Stimulated activated CD4-positive, alpha-beta T cell treated with anti-CD3 and anti-CD28 coated beads, Interleukin-1b, Interleukin-23, amount 100 ng/mL, for 24 hours (primary cell): ENCODE measurements at places on chromosomes 5 and 9.

DNA sequence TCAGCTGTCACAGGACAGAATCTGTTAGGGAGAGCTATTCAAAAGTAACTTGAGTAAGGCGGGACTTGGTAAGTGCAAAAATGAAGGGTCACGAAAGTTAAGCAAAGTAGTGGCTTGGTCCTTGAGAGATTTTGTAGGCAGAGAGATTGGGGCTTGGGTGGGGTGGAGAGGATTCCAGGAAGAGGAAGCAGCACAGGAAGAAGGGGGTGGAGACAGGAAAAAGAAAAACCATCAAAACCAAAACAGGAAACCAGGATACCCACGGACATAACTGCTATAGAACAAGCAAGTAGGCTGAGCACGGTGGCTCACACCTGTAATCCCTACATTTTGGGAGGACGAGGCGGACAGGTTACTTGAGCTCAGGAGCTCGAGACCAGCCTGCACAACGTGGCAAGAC is 3.7 kb downstream of the ROPN1L start:
- no peak for DNase-seq

DNA sequence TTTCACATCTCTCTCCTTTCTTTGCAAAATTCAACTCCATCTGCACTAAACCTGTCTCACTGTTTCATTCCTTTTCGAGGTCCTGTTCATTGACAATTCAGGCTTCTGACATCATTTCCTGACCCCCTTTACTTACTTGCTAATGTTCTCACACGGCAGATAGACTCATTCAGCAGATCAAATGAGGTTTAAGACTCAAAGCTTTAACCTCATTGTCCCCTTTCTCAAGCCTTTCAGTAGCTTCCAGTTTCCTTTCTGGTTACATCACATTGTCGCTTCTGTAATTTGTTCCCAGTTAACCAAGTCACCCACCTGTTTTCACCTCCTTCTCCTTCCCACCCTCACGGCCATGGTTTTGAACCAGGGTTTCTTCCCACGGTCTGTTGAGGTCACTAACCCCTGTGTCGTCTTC is 143.4 kb upstream of the OTULINL start:
- DNase-seq = no peak

DNA sequence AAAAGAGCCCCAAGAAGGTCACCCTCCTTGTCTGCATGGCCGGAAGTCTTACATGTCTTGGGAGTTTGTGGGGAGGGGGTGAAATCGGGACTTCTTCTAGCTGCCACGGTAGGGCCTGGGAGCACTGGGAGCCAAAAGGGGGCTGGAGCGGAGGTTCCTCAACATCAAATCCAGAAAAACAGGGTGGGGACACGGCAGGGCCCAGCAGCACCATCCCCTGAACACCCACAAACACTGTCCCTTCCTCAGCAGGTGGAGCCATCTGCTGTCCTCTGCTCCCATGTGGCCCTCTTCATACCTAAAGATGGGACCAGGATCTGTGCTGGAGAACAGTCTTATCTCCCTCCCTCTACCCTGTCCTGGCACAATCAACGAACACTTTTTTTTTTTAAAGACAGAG is 2.7 kb downstream of the TERT start:
- DNase-seq = no peak

DNA sequence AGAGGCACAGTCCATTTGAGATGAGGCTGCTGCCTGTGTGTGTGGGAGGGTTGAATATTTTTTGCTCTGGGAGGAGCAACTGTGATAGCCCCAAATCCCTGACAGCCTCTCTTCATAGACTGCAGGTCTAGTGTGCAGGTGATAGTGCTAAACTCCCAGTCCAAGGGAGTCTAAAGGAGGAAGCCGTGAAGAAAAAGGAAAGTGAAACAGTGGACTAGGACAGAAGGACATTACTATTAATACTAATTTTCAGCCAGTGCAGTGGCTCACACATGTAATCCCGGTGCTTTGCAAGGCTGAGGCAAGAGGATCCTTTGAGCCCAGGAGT is 295.0 kb downstream of the PDE4D start:
- no peak for DNase-seq

GRCh38 chr5:125673359-125673950 is 749.8 kb upstream of the GRAMD2B start:
- DNase-seq = no peak

DNA sequence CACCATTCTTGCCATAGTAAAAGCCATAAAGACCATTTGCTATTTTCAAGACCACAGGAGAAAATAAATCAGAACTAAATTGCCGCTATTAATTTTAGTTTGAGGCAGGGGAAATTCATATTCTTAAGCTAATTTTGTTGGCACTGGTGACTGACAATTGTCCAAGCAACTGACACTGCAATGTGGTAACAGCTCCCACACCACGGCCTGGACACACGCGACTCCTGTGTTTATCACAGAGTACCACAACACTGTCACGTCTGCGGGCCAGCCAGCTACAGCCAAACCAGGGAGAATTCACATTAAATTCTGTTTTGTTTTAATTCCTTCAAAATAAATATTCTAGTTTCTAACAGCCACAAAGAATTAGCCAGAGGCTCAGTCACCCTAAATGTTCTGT is 481.9 kb downstream of the CTNND2 start:
- no peak for DNase-seq

DNA sequence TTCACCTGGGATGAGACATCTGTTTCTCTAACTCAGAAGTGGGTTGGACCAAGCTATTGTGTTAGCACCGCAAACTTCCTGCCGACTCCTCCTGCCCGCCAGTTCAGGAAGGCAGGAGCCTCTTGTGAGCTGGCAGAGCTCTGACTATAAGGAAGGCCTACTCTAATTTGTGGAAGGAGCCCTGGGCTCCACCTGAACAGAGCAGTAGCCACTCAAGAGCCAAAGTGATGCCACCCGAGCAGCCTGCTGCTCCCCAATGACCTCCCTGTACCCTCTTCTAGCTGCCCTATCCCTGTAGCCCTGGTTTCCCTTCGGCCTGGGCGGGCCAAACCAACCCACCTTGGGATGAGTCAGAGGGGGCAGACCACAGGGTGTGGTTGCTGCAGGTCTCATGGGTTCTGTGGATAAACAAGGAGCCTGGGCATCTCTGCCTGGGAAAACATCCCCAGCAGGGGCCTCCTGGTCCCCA is 81.6 kb downstream of the PSD2 start:
- DNase-seq = no peak

DNA sequence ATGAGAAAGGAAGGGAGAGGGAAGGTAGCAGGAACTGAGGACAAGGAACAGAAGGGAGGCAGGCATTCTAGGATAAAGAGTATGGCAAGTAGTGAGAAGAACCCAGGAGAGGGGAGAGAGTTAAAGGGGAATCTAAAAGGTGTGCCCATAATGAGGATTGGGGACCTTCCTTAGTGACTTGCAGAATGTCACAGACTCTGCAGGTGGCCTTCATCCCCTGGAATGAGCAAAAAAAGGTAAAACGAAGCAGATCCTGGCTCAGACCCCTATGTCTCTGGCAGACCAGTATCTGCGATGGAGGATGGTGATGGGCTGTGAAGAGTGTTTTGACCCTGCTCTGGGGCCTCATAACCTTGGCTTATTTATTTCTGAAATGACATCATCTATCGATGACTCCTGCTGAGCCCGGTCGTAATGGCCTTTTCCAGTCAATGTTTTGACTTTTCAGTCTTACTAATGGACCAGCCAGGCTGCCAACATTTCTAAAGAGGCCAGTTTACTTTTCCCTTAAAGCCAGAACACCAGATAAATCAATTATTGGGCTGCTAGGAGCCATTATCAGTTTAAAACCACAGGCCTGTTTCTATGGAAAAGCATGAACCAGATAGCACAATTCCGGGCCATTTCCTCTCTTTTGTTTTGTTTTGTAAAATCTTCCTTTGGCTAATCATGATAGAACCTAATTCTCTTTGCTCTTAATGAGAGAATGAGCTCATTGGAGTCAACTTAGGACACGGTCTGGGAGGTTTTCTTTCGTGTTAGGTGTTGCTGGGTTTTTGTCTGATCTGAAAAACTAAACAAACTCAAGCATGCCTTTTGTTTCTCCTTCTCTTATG is 3.1 kb downstream of the TMOD1 start:
- no peak for DNase-seq

- DNase-seq = no peak
Observed at GRCh38 chr5:55063220-55063863, 39.1 kb upstream of the GZMA start.

GRCh38 chr5:9149988-9150387 is 395.9 kb downstream of the SEMA5A start:
- no peak for DNase-seq

DNA sequence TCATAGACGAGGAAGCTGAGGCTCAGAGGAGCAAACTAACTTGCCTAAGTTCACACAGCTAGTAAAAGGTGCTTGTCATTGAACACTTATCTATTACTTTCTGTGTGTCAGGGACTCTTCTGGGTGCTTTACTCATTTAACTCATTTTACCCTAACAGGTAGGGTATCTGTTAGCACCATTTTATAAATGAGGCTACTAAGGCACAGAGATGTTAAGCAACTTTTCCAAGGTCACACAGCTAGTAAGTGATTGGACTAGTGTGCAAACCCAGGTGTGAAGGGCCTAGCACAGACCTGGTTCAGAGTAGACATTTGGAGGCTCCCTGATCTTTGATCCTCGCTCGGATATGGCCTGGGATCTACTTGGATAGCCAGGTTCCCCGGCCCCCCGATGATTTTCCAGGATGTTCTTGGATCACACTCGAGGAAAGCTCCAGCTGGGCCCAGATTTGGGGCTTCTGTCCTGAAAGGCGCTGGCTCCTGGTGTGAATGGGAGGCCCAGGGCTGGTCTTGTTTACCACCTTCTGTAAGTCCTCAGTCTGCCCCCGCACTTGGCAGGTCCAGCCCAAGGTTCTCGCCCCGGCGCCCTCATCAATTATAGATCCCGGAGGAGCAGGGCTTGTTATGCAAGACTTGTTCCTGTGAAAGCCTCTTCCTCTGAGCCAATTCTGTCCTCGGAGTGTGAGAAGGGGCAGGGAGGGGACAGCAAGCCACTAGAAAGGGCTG is 37.5 kb downstream of the GSN start:
- no peak for DNase-seq

DNA sequence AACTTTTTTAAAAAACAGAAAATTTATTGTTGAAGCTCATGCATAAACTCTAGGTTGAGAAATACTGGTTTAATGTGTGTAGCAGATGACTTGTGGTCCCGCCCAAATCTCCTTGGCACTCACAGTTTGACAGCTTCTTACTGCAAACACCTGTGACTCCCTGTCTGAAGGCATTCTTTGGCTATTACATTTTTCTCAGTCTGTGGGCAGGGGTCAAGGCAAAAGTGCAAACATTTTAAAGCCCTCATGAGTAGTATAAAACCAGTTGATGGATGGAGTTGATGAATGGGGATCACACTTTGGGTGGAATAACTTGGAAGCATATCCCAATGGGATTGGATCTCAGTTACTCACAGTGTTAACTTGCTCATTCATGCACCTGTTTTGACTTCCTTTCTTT is 1007.0 kb upstream of the NUDT12 start:
- DNase-seq = no peak

- DNase-seq = no peak
Observed at GRCh38 chr5:114316167-114316566, 45.7 kb upstream of the KCNN2 start.

- no peak for DNase-seq
Observed at GRCh38 chr9:92807757-92808725, 43.4 kb upstream of the BICD2 start.

DNA sequence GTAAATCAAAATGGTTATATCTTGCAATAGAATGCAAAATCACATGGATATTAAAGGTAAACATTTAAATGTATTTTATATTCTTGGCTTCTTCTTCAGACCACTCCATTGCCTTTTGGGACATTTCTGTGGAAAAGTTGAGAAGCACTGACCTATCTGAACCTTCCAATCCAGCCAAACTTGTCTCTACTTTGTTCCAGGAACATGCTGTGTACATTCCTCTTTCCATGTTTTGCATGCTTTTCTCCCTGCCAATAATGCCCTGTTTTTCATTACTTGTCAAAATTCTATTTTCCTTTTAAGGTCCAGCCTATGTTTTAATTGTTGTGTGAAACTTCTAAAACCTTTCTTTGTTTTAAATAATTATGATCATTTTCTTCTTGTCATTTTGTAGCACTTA is 28.3 kb downstream of the JAK2 start:
- no peak for DNase-seq

- no peak for DNase-seq
Observed at GRCh38 chr5:39995990-39996389, 571.2 kb upstream of the DAB2 start.

DNA sequence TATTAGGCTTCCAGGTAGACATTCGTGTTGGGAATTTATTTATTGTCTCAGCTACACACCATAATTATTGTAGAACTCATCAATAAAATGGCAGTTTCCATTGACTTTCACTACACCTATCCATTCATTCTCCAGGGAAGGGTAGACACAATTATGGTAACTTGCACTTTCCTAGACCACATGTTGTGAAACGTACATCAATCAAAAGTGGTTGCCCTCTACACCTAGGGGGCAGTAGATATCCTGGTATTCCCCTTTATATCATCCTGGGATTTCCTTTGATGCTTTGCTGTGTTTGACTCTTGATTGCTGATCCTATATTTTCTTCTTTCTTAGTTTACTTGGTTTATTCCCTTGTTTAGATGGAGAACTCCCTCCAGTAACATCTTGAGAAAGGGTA is 47.9 kb downstream of the ADGRV1 start:
- DNase-seq = no peak

GRCh38 chr9:86809759-86810367 is 137.4 kb downstream of the GAS1 start:
- no peak for DNase-seq

GRCh38 chr5:161042443-161042842 is 190.4 kb upstream of the ATP10B start:
- DNase-seq = no peak

DNA sequence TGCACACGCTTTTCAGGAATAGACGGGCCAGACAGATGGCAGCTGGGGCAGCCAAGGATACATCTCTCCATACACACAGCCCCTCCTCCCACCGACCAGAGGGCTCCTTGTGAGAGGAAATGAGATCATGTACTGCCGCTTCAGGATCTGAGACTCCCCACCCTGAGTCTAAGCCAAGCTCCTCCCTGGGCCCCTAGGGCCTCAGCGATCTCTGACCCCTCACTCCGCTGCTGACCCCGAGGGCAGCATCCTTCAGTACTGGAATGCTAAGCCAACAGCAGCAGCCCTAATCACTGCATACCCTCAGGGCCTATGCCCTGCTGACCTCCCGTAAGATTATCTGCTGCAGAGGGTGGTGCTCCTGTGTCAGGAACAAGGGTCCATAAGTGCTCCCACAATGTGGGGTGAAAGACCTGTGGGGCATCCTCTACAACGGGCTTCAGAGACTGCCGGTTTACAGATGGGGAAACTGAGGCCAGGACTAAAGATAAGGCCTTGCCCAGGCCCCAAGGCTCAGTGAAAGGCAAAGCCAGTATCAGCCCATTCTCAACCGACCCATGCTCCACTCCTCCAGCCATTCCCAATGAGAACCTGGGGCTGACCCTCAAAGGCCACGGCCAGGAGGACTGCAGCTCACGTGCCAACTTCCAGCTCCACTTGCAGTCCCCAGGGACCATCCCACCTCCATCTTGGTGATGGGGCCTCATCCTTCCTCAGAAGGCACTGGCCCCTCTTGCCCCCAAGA is 37.5 kb downstream of the BICD2 start:
- DNase-seq = no peak

DNA sequence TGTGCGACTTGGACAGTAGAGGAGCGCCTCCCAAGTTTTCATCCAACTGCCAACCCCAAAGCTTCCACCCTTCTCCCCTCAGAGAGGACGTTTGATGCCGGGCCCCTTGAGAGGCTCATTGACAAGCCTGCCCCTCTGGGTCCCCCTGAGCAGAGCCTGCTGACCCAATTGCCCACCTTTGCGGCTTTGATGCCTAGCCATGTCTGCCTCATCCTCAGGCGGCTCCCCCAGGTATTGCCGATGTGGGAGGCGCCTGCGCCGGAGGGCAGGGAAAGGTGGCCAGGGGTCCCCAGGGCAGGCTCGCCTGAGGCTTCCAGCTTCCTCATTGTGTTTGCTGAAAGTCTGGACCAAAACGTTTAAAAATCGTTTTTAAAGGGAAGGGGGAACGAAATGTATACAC is 1.4 kb downstream of the ODF2 start:
- DNase-seq = no peak
